NCI-H526 treated with DMSO at 0.1 percent for 48 hours (cell line): ENCODE measurements at places on chromosomes 5 and 9.

DNA sequence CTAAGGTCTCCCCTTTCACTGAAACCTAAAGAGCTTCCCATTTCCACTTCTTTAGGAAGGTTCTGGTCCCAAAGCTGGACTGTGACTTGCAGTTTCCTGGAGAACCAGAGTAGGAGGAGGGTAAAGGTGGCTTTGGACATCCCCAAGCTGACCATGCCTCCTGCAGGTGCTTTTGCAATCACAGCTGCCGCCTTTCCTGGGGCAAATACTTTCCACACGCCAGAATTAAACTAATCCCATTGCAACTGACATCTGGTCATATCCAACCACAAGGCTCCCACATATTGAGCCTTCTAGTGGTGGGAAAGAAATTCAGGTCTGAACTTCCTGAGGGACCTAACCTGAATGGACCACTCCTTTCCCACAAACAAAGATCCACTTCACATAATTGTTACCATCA is 92.7 kb downstream of the NRG2 start:
- no peak for DNase-seq

DNA sequence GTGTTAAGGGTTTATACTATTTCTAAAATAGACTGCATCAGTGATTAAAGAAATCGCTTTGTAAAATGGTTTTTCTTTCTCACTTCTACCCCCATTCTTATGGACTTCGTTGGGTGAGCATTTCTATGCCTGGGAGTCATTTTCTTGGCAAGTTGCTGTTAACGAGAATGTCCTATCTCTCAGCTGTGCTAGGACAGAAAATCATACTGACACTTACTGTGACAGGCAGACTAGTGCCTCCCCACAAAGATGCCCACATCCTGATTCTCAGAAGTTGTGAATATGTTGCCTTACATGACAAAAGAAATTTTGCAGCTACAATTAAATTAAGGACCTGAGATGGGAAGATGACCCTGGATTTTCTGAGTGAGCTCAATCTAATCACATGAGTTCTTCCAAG is 65.1 kb upstream of the NMUR2 start:
- DNase-seq, result no peak

GRCh38 chr5:157951673-157952373 is 92.9 kb upstream of the CLINT1 start:
- DNase-seq, result no peak

GRCh38 chr9:14741369-14741768 is 18.8 kb upstream of the CER1 start:
- DNase-seq, result no peak

DNA sequence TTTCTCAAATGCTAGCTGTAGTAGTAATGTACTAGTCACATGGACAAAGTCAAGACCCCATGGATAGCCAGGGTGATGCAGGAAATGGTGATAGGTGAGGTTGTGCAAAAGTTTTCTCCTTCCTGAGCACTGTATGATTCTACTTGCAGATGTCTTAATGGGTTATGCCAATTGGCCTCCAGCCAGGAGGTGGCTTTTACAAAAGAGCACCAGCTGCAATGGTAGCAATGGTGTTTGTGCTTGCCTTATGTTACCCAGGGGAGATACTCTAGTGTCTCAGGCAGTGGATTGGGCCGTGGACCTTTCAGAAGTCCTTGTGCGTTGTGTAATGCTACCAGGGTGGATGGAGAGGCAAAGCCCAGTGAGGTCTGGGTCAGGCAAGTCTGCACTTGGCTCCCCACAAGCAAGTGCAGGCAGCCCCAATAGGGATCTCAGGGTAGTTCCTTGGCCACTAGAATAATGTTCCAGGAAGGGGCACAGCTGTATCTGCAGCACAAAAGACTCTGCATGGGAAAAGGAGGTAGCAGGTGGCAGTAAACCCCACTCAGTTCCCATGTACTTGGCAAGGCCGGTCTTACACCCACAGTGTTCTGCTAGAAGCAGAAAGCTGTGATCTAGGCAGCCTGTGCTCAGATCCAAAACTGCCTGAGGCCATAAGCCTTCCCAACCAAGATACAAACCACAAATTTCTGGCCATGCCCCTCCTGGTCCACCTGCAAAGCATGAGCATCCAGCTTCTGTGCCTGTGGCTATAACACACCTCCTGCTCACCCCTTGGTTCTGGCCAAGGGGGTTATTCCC is 46.4 kb upstream of the EDIL3 start:
- DNase-seq, result no peak

GRCh38 chr5:154401355-154401754 is 44.4 kb upstream of the SAP30L start:
- no peak for DNase-seq

- DNase-seq, result no peak
Observed at GRCh38 chr5:87347272-87347671, 65.5 kb downstream of the CCNH start.

DNA sequence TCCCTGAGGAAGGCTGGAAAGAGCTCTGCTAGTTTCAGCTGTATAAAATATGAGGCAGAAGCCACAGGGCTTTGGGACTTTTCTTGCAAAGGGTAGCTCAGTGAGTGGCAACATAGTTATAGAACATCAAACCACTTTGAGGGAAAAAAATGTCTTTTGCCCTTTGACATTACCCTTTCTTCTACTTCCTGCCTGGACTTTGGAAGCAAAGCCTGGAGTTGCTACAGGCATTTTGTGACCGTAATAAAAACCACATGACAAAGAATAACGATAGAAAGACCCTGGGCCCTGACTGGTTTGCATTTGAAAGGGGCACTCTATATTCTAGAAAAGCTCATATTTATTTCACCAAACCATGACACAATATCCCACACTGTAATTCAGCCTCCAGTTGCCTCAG is 440.9 kb downstream of the DIRAS2 start:
- DNase-seq, result no peak

DNA sequence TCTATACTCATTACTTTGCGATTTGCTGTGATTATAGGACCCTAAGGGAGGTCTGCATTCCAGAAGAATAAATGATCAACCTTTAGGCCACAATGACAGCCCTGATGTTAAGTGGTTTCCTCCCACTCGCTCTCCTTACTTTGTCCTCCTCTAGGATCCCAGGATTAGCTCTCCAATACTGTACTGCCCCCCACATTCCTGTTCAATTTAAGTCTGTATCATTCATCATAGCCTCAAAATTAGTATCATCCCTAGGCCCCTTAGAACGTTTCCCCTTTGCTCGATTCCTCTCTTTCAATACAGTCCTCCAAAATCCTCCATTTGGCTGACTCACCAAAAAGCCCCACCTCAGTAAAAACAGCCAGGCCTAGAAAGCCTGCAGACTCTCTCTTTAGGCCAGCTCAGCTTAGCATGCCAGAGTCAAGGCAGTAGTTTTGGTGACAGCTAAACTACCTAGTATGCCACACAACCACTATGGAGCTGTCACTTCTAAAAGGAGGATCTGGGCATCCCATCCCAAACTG is 24.4 kb downstream of the RNF145 start:
- no peak for DNase-seq

DNA sequence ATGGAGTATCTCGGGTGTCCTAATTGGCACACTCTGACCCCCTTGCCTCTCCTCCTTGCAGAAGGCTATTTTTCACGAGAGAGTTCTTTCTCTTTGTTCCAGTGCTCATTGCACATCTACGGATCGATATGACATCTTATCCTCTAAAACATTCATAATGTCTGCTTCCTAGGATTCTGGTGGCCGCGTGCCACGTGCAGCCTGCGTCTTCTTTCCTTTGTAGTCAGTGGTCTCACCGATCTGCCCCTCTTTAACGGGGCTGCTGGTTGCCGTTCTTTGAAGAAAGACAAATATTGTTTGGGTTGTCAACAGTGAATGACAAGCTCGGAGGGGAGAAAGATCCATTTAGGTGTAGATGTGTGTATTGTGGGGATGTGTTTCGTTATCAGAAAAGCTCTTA is 252.4 kb upstream of the WWC1 start:
- no peak for DNase-seq

GRCh38 chr9:5857928-5858327 is 25.0 kb upstream of the ERMP1 start:
- DNase-seq, result no peak

- no peak for DNase-seq
Observed at GRCh38 chr5:160448886-160449285, 27.2 kb downstream of the PTTG1 start.

DNA sequence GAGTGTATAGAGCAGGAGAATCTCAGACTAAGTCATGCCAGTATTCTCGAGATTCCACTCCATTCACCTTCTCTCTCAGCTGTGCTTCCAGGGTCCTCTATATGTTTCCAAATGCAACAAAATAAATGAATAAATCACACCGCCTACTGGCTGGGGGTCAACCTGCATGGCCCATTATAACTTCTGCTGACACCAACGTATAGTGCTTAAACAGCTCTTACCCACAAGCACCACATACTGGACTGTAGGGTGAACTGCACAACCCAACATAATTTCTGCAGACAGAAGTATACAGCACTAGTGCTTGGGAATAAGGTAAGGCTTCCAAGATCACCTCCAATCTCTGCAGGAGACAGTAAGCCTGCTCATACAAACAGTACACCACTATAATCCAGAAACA is 33.1 kb upstream of the HTR4 start:
- DNase-seq, result peak; percentile 66

DNA sequence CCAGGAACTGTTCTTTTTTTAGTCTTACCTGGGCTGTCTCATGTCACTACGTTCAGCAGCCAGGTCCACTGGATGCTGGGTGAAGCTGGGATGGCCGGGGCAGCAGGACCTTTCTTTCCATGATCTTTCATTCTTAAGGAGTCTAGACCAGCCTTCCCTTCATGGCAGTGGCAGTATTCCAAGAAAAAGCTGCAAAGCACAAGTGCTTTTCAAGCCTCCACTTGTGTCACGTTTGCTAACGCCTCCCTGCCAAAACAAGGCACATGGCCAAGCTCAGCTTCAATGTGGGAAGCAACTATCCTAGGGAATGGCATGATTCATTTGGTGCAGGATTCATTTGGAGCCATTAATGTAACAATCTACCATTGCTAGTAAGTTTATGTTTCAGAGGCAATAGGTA is 94.8 kb downstream of the RCL1 start:
- no peak for DNase-seq
